ENCODE measurements at places on chromosomes 1 and 21.

DNA sequence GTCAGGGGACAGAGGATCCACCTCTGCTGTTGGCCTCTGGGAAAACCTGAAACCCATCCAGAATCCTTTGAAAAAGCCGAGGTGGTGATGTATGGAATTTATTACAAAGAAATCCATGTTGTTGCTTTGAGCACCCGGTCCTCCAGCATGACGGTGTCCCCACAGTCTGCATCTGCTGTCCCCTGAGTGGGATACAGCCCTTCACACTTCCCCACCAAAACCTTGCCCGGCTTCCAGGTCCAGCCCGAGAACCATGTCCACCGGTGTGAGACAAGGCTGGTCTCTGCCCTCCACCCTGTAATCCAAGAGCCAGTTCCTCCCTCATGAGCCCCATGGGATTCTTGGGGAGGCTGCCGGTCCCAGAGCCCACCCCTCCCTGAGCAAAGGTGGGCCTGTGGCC lies 70.5 kb downstream of the STUM start:
- no peak for DNase-seq

- DNase-seq: no peak
Observed at GRCh38 chr1:39110882-39111281, 84.7 kb downstream of the NDUFS5 start.

GRCh38 chr1:243253926-243254232 lies 1.2 kb downstream of the CEP170 start:
- DNase-seq: no peak

DNA sequence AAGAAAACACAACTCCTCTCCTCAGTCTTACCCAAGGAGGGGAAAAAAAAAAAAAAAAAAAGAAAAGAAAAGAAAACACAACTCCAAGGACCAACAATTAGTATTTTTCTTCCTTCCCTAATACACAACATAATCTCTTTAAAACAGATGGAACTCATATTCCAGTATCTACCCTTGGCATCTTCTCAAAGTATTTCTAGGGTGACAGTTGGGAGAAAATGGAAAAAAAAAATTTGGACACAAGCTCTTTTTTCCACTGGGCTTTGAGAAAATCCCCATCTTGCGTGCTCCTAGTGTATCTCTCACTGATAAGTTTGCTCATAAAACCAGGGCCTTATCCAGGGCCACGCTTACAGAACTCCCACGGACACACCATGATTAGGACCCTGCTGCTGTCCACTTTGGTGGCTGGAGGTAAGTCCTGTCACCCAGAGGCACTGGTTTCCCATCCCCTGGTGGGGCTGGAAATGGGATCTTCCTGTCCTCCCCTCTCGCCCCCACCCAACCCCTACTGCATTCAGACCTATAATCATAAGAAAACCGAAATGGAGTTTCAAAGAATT lies at the start of gene CELA2B:
Gene CELA2B, plus strand, starts transcription at position 353 of the 563 bp plus-strand sequence. Its CDS starts 22 bp downstream, at position 375.
- DNase-seq: no peak

- no peak for DNase-seq
Observed at GRCh38 chr1:226002667-226003501, 3.7 kb upstream of the SDE2 start.

DNA sequence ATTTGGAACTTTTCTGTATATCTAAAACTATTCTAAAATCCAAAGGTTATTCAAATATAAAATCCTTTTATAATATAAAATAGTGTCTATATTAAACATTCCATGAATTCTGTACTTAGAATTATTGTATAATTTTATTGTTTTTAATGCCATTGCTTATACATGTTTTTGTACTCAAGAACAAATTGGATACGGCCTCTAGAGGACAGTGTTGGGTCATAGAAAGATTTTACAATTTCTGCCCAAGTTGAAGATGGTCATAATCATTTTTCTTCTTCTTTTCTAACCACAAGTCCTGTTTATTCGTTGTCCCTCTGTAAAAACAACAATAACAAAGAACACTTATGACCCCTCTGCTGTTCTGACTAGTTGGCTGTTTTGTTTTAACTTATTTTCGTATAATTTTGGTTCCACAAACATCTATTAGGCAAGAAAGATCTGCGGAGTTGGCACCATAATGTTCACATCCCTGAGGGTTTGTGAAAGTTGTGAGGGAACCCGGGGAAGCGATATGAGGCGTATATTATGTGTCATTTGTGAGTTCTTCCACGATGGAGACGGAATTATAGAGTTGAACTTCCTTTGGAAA lies 75.7 kb upstream of the KIF26B start:
- DNase-seq: peak; percentile 28

DNA sequence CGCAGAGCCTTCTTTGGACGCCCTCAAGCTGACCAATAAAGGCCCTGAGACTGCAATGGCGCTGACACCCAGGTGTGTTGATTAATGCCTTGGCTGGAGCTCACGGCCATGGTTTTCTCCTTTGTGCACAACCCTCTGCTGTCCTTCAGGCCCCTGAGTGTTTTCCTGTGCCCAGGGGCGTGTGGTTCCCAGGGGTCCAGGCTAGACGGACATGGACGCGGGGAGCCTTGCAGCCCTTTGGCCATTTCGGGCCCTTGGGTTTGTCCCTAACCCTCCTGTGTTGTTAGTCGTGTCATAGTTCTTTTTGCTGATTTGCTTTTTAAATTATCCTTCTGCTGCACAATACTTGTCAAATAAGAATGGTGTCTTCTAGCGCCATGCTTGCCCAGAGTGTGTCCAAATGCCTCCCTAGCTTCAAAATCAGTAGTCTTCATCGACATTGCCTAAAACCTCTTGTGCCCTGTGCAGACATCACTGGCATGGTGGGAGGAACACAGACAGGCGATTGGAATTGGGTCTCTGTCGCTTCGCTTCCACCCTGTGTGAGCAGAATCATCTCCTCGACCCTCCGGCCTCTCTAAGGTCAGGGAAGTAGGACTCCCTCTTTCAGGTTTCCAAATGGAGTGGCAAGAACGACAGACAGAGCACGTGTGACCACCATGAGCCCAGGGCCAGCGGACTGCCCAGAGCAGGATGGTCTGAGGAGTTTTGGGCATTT lies 1.9 kb downstream of the KRTAP10-4 start:
- no peak for DNase-seq

- no peak for DNase-seq
Observed at GRCh38 chr1:234987415-234988154, 141.1 kb downstream of the TOMM20 start.

GRCh38 chr1:22139817-22140216 lies 3.1 kb downstream of the WNT4 start:
- DNase-seq: no peak

- no peak for DNase-seq
Observed at GRCh38 chr21:35102488-35103371, 53.6 kb upstream of the RUNX1 start.

DNA sequence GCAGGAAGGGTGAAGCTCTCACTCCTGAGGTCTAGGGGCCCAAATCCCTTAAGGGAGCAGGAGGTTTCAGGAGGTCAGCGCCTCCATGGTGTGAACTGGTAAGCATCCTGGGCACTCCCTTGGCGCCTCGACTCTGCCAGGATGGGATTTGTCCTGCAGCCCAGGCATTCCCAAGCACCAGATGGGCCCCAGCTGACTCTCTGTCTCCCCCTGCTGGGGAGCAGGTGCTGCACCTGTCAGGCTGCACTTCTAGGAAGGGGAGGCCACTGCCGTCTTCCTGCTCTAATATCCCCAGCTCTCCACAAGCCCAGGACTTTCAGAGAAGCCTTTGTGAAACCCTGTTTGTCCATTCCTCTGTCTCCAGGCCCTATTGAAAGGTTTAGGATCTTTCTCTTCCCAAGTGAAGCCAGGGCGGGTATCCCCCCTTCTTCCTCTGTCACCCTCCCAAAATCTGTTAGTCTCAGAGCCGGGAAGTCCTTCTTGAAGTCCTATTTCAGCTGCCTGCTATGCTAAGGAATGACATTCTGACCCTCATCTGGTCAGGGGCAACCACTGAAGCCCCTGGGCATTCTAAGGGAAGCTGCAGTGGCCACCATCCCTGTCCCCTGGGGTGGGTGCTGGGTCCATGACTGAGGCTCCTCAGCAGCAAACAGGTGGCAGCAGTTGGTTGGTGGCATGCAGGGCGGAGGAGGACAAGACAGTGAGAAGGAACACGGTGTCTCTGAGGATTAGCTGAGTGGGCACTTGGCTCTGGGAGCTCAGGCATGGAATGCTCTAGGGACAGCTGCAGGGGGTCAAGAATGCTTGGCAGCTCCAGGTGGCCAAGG lies 3.2 kb downstream of the MYBPH start:
- peak; percentile 42 for DNase-seq

DNA sequence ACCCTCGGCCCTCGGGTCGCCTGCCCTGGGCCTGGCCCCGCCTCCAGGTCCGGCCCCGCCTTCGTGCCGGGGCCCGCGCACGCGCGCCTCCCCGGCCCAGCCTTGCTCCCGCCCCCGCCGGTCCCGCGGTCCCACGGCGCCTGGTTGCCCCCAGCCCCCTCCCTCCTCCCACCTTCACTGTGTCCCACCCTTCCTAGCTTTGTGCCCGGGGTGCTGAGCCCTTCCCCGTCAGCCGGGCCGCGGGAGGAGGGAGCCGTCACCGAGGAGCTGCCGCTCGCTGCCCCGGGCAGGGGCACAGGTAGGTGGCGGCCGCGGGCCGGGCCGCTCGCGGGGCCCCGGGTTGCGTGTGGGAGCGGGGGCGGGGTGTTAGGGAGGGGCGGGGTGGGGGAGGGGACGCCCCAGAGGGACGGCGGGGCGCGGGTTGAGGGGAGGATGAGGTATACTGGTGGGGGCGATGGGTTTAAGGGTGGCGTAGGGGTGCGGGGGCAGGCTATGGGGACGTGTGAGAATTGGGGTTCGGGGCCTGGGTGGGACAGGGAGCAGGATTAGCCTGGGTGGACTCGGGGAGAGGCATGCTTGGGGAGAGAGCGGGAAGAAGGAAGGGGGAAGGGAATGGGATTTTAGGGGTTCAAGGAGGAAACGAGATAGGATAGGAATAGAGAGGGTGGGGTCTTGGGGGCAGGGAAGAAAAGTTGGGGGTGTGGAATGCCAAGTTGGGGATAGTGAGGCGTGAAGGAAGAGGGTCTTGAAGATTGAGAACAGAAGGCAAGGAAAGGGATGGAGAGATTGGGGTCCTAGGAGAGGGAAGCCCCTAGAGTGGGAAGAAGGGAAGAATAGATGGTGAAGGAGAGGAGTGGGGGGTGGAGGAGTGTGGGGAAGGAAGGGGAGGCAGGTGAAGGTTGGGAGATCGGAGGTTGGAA lies at the start of gene LRRC42:
Gene LRRC42, plus strand, starts transcription at position 99 of the 920 bp plus-strand sequence. CDS start 5,650 bp downstream, outside the sequence.
- no peak for DNase-seq

DNA sequence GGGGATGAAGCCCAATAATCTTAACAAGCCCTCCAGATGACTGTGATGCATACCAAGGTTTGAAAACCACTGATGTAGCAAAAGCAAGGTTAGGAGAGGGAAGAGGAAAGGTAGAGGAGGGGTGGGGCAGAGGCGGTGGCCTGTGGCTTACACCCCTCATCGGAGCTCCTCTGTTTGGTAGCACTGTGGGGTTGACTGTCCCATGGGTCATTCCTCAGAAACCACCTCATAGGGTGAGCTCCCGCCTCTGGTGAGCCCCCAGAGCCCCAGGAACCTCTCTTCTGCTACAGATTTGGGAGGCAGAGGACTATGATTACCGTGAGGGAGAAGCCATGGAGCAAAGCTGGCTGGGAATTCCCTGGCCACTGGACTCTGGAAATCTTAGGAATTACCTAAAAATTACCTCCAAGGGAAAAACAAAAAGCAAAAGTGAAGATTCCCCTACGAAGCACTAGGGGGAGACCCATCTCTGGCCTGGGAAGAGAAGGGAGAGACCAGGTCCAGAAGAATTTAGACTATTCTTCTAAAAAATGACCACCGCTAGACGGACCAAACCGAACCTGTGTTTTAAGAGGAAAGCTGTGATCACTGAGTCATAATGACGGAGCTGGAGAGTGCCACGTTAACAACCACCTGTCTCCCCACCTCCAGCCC lies 1.5 kb upstream of the RASSF5 start:
- no peak for DNase-seq

GRCh38 chr1:65832296-65832695 lies 39.6 kb downstream of the PDE4B start:
- no peak for DNase-seq

DNA sequence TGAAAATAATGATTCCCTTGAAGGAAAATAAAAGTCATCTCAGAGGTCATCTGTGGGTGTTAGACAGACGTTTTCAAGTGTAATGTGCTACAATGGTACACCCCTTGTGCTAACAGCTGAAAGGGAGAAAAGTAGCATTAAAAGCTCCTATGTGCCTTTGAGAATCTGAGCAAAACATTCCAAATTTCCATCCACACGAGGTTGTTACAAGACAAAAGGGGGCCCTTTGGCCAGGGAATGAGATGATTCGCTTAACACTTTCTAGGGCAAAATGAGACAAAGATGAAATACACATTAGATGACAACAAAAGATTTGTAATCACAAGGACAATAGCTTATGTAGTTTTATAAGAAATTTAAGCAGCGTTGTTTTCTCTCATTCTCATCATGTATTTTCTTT lies 303.6 kb downstream of the LMX1A start:
- DNase-seq: no peak

DNA sequence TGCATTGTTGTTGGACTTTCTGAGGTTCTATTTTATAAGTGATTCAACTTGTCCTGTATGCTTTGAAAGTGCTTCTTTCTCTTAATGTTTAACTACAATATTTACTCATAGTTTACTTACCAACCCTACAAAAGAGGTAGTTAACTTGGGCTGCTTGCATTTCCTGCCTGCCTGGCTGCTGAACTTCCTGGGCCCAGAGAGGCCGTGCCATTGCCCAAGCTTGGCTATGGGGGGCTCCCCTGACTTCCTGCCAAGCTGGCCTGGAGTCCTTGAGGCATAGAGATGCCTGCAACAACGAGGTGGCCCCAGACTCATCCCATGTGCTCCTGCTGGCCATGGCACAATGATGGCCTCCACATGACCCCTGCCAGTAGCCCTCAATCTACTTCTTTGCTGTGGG lies 361.6 kb upstream of the PLD5 start:
- DNase-seq: no peak

DNA sequence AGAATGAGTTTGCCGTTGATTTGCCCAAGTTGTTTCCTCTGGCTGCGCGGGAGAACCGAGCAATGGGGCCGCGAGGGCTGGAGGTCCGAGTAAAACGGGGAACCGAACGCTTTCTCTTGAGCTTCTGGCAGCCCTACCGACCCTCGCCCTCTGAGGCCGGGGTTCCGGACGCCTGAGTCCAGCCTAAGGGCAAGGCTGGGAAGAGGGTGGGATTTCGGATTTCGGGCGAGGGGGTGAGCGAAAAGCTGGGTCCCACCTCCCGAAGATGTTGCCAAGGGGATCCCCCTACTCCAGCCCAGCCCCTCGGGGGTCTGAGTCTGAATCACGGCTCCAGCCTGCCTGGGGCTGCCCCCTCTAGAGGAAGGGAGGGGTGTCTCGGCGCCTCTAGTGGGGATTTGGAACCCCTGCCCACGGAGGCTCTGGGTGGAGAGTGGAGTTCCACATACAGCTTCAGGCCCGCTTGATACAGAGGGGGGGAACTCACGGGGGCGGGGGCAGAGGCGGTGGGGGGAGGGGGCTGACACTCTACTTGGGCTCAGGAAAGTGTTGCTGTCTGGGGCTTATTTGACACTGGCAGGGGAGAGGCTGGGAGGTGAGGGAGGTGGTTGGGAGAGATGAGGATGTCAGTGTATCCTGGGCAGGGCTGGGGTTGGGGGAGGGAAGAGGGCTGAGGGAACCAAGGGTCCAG lies 617 bp downstream of the KIRREL1 start:
- no peak for DNase-seq

- peak; percentile 59 for DNase-seq
Observed at GRCh38 chr1:15288173-15288926, 41.3 kb downstream of the FHAD1 start.

Data from NCI-H1092 treated with DMSO at 0.1 percent for 48 hours (cell line).